ENCODE measurements at places on chromosomes 1 and 21.

DNA sequence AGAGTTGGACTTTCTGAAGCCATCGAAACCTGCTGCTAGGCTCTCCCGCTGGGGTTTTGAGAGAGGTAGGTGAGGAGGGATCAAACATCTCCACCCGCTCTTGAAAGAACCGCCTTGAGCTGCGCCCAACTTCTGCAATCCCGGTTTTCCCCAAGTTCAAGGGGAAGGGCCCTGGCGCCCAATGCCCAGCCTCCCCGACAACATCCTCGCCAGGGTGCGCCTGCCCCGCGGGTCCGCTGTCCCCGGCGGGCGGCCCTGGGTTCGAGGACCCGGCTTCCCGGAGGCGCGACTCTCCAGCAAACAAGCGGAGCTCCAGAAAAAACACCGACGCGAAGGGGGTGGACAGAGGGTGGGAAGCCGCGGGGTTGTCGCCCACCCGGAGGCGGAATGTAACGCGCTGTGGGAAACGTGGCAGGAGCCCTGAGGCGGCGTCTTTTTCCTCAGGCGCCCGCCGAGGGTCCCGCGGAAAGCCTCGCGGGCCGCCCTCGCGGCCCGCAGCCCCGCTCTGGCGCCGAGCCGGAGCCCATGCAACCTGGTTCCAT is 607 bp downstream of the BTG3 start:
- no peak for DNase-seq

DNA sequence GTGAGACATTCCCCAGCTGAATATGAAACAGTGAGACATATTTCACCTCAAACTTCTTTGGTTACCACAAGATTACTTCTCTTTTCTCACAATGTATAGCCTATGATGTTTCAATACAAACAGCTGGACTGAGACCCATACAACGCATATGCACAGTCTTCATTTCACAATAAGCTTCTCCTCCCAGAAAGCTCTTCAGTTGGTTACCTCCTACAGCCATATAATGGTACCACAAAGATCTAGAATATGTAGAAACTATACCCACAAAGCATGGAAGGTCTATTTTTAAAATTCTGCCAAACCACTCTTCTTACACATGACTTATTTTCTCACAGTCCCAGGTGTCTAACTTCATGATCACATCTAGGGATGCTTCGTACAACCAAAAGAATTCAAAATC is 70.8 kb downstream of the JAK1 start:
- peak; percentile 17 for DNase-seq

- DNase-seq = no peak
These were observed 40.9 kb upstream of the DAB1 start for GRCh38 chr1:57464756-57465155.

DNA sequence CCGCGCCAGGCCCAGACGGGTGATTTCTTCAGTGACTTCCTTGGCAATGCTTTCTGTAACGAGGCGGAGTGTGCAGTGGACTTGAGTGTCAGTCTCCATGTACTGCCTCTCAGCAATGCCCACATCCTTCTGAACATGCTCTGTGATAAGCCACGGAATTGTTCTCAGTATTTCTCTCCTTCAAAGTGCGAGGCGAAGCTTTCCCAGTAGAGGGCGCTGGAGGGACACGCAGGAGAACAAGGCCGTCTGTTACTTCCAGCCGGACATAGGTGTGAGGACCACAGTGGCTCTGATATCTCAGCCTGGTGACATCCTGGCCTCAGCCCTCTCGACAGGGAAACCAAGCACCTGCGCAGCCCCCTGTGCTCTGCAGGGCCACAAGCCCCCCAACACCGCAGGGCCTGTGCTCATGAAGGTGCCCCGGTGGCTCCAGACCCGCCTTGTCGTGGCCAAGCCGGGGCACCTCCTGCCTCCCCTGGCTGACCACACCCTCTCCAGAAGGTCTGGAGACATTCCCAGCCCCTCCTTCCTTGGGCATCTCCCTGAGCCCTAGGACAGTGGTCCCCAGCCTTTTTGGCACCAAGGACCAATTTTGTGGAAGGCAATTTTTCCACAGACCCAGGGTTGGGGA is 46.1 kb upstream of the BACE2 start:
- peak; percentile 74 for DNase-seq

DNA sequence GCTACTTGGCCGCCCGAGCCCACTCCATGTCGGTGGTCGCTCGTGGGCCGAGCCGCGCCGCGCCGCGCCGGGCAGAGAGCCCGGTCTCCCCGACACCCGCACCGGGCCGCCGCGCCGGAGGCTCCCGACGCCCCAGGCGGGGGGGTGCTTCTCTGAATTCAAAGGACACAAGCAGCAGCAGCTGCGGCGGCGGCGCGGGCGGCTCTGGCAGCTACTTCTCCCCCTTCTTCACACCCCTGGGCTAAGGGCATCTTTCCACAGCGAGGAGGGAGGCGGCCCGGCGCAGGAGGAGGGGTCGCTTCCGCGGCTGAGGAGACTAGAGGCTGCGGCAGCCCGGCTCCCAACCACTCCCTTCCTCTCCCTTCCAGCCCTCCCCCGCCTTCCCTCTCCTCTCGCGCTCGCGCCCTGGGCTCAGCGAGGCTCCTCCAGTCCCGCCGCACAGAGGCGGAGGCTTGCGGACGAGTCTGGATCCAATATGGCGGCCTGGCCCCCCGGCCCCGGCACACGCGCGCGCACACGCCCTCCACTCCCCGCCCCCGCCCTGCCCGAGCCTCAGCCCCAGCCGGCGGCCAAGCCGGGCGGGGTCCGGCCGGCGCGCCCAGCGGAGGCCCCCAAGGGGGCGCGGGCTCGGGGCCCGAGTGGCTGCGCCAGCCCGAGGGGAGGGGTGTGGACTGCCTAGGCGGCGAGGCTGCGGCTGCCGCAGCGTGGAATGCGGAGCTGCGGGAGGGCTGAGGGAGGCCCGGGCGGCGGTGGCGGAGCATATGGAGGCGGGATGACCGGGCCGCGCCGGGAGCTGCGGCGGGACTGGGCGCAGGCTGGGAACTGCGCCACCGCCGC is at the start of gene CDC42BPA:
Gene CDC42BPA, minus strand, starts transcription at position 477 of the 837 bp plus-strand sequence. CDS start 1,310 bp downstream, outside the sequence.
- peak; percentile 91 for DNase-seq

DNA sequence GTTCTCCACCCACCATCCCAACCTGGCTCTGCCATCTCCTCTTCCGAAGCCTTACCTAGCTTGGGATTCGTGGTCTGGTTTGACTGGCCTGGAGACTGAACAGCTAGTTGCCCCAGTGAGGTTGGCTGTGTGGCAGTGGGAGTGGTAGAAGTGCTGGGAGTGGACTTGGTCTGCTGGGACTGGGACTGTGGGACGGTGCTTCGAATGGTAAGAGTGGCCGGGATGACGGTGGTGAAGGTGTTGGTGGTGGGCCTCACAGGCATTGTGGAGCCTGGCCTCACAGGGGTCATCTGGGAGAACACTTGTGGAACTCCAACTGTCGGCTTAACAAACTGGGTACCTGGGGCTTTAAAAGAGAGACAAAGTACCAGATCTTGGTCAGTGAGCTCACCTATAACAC is 28.7 kb downstream of the PSMB4 start:
- DNase-seq = no peak

- peak; percentile 86 for DNase-seq
These were observed 140.8 kb downstream of the PTGER3 start for GRCh38 chr1:70906800-70907199.

GRCh38 chr1:4213366-4213973 is 313.4 kb upstream of the C1orf174 start:
- DNase-seq = no peak

- no peak for DNase-seq
These were observed 273.8 kb downstream of the FAM72C start for GRCh38 chr1:143698016-143698415.

DNA sequence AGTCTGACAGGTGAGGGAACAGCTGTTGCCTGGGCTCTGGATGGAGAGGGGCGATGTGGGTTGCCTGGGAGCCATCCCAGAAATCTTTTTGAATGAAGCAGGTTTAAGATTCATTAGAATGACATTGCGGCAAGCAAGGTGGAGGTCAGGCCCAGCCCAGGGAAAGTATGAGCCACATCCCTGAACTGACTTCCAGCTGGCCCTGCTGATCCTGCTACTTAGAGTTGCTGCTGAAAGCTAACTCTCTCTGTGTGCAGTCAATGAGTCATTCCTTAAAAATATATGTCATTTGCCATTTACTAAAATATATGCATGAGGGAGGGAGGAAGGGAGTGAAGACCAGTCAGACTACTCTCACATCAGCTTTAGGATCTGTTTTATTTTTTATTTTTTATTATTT is 54.3 kb upstream of the RAB3GAP2 start:
- no peak for DNase-seq

DNA sequence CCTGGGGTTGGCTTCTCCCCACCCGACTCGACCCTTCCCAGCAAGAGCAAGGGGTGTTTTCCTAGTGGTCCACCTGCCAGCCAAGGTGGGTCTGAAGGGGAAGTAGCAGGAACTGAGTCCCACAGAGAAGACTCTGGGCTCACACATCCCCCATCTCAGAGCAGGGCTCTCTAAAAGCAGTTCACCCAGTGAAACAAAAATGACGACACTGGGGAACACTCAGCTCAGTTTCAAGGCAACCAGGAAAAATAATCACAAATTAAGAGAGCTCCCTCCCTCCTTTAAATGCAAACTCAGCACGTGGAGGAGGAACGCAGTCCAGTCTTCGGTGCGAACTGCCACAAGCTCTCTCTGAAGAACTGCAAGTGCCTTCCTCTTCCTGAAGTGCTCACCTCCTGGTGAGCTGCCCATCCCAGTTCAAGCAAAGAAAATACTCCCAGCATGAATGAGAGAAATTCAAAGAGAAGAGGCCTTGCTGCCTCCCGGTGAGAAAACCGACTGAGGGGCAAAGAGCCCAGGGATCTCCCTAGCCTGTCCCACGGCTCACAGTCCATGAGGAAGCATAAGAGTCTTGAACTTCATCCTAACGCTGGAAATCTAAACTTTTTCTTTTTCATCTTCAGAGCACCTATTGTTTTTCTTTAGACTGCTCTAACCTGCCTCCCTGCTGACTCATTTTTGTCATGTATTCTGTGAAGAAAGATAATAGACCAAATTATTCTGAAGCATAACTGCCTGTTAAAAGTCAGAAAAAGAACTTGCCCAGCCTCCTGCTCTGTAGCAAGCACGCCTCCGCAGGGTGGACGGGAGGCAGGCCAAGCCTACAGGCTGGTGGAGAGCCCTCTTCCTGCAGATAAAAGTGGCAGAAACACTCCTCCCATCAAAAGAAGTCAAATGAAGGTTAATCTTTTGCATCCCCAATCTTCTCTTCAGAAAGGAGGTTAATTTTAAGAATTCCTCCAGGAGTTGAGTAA is 281.4 kb downstream of the HHIPL2 start:
- DNase-seq = peak; percentile 82

DNA sequence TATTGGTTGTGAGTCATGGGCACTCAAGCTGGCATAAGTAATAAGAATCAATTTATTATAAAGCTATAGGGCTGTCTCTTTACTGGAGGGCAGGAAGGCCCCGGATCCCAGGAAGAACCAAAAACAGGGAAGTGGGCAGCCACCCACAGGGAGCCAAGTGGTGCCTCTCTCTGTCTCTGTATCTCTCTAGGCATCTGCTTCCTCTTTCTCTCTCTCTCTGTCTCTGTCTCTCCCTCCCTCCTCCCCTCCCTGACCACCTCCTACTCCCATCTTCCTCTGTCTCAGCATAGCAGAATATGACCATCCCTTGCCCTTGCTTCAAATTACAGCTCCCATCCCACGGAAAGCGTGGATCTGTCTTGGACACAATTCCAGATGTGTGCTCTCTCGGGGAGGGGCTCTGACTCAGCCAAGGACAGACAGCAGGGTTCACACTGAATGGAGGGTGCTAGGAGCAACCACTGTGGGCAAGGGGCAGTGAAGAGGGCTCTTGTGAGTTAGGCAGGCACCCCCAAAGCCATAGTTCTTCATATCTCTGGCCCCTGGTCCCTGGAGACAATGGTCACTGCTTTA is 80.4 kb upstream of the LPGAT1 start:
- peak; percentile 73 for DNase-seq

- DNase-seq = peak; percentile 80
These were observed 8.1 kb downstream of the C1orf116 start for GRCh38 chr1:207024202-207025145.

- DNase-seq = no peak
These were observed 6.5 kb downstream of the AIRE start for GRCh38 chr21:44291936-44292811.

DNA sequence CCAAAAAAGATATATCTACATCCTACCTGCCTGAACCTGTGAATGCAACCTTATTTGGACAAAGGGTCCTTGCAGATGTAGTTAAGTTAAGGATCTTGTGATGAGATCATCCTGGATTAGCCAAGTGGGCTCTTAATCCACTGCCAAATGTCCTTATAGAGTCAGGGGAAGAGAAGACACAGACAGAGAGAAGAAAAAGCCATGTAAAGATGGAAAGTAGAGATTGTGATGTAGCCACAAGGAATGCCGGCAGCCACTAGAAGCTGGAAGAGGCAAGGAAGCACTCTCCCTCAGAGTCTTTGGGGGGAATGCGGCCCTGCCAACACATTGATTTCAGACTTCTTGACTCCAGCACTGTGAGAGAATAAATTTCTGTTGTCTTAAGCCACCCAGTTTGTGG is 16.2 kb downstream of the HSD11B1 start:
- no peak for DNase-seq

- DNase-seq = no peak
These were observed 297.2 kb downstream of the TGFB2 start for GRCh38 chr1:218642033-218642948.

GRCh38 chr1:32100807-32101708 is 6.8 kb upstream of the KPNA6 start:
- no peak for DNase-seq
